ENCODE measurements at places on chromosomes 1 and 21.

- DNase-seq: no peak
- H3K27ac ChIP-seq: peak overlapping the region; percentile 52
- H3K27me3 ChIP-seq: no peaks in the 10 kb centered on the region
- peaks cover 11% of the 10 kb centered on the region for H3K4me1 ChIP-seq
- peaks cover 17% of the 10 kb centered on the region for H3K36me3 ChIP-seq
- peak overlapping the region; percentile 77 for H3K4me3 ChIP-seq
Measured at GRCh38 chr1:51344276-51344601, 13.9 kb upstream of the TTC39A start.

DNA sequence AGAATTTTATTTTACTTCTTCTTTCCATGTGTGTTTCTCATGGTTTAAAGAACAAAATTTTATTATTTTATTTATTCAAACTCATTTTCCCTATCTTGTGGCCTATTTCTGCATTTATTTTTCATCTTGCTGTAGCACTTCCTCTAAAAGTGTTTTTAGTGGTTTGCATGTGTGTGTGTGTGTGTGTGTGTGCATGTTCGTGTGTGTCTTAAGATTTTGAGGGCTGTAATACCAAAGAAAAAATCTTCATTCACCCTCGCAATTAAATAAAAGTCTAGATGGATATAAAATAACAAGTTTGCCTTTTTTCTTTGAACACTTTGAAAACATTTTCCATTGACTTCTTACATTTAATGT is 24.6 kb upstream of the FCRL3 start:
- H3K27me3 ChIP-seq: no peaks in the 10 kb centered on the region
- no peak overlapping the region for H3K4me3 ChIP-seq
- H3K4me1 ChIP-seq: peaks cover under 1% of the 10 kb centered on the region
- H3K36me3 ChIP-seq: no peaks in the 10 kb centered on the region

- no peaks in the 10 kb centered on the region for H3K4me1 ChIP-seq
- H3K4me3 ChIP-seq: no peak overlapping the region
- H3K27me3 ChIP-seq: no peaks in the 10 kb centered on the region
- DNase-seq: no peak
- H3K36me3 ChIP-seq: no peaks in the 10 kb centered on the region
Measured at GRCh38 chr1:166740668-166741276, 98.5 kb upstream of the POGK start.

GRCh38 chr1:62325681-62326080 is 6.4 kb upstream of the KANK4 start:
- no peaks in the 10 kb centered on the region for H3K4me1 ChIP-seq
- H3K4me3 ChIP-seq: no peak overlapping the region
- H3K36me3 ChIP-seq: no peaks in the 10 kb centered on the region

DNA sequence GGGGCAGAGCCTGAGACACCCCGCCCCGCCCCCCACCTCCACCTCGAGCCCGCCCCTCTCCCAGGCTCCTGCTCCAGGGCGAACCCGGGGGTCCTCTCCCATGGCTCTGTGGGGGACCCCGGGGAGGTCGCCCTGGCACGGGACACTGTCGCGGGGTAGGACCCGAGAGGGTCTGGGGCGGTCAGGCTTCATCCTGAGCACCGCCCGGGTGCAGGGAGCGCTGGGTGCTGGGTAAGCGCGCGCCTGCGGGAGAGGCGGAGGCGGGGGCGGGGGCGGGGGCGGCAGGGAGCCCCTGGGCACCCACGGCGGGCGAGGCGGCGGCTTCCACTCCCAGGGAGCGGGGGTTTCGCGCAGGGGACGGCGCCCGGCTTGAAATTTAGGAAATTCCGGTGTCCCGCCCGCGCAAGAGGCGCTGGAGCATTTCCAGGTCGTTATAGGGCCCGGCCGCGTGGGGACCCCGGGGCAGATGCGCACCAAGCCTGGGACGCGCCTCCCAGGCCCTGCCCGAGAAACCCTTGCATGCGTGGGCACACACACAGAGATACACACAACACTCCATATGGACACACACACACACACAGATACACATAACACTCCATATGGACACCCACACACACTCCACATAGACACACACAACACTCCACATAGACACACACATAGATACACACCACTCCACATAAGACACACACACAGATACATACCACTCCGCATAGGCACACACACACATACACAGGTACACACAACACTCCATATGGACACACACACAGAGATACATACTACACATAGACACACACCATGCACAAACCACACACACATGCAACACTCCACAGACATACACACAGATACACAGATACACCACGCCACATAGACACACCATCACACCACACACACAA is 48.7 kb upstream of the SLC19A1 start:
- no peaks in the 10 kb centered on the region for H3K4me1 ChIP-seq
- DNase-seq: no peak
- no peak overlapping the region for H3K27ac ChIP-seq
- peaks cover 67% of the 10 kb centered on the region for H3K27me3 ChIP-seq
- no peak overlapping the region for H3K4me3 ChIP-seq

DNA sequence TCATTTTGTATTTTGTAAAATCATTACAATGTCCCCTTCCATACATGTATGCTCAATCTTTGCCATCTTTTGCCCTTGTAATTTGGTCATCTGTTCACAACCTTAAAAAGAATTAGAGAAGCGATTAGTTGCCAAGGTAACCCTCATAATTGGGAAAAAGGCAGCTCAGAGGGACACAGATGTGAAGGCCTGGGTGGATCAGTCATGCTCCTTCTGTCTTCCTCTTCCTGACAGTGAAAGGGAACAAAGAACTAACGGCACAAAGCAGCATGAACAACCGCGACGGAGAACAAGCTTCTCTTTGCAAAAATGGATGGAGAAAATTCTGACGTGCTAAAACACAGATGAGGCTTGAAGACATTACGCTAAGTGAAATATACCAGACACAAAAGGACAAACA is 78.7 kb upstream of the COG2 start:
- no peaks in the 10 kb centered on the region for H3K27me3 ChIP-seq
- H3K27ac ChIP-seq: no peak overlapping the region
- peaks cover 7% of the 10 kb centered on the region for H3K36me3 ChIP-seq
- DNase-seq: no peak
- H3K4me3 ChIP-seq: no peak overlapping the region
- H3K4me1 ChIP-seq: peaks cover 16% of the 10 kb centered on the region

GRCh38 chr1:184624626-184625025 is 130.0 kb downstream of the EDEM3 start:
- no peak for DNase-seq
- H3K36me3 ChIP-seq: no peaks in the 10 kb centered on the region
- no peak overlapping the region for H3K27ac ChIP-seq
- H3K4me3 ChIP-seq: no peak overlapping the region

GRCh38 chr1:110215621-110216515 is 5.8 kb downstream of the KCNC4 start:
- no peaks in the 10 kb centered on the region for H3K27me3 ChIP-seq
- H3K4me1 ChIP-seq: peaks cover 40% of the 10 kb centered on the region
- no peak overlapping the region for H3K4me3 ChIP-seq

GRCh38 chr1:47233186-47233585 is 1.2 kb upstream of the TAL1 start:
- no peak overlapping the region for H3K4me3 ChIP-seq
- no peak for DNase-seq
- H3K27me3 ChIP-seq: no peaks in the 10 kb centered on the region
- H3K4me1 ChIP-seq: peaks cover 7% of the 10 kb centered on the region
- H3K36me3 ChIP-seq: no peaks in the 10 kb centered on the region

GRCh38 chr21:42080788-42081083 is 9.6 kb downstream of the UMODL1 start:
- no peaks in the 10 kb centered on the region for H3K36me3 ChIP-seq
- no peak overlapping the region for H3K4me3 ChIP-seq
- H3K4me1 ChIP-seq: no peaks in the 10 kb centered on the region
- H3K27me3 ChIP-seq: peaks cover 15% of the 10 kb centered on the region
- DNase-seq: no peak

DNA sequence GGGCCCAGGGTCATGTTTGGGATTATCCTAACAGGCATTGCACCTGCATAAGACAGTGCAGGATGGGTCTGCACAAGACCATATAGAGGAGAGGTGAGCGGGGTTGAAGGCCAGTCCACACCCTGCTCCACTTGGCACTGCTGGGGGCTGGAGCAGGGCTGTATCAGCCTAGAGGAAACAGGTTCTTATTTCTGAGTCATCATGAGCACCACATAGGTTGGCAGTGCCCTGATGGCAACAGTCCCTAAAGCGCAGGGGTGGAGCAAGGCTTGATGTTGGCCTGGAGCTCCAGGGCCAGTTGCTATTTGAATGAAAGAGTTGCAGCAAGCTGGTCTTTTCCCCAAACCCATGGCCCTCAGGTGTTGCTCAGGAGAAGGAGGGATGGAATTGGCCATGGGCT is 29.8 kb upstream of the BMP8B start:
- peaks cover 15% of the 10 kb centered on the region for H3K27me3 ChIP-seq
- no peaks in the 10 kb centered on the region for H3K36me3 ChIP-seq
- no peak overlapping the region for H3K4me3 ChIP-seq

DNA sequence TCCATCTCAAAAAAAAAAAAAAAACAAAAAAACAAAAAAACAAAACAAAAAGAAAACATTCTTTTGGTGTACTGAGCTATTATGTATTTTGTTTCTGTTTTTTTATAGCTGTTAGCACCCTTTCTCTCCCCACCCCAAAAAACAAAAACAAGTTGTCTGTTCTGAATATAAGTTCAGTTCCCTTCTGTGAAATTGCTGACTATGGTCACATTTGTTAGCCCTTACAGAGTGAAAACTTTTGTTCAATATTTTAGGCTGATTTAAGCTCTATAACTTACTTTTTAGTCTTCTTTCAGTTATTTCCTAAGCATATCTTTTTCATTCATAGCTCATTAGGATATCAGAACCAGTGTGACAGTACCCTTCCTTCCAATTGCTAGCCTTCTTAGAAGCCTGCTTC is 1056.6 kb upstream of the NCAM2 start:
- DNase-seq: no peak
- H3K36me3 ChIP-seq: no peaks in the 10 kb centered on the region
- no peaks in the 10 kb centered on the region for H3K27me3 ChIP-seq
- H3K4me3 ChIP-seq: no peak overlapping the region
- no peaks in the 10 kb centered on the region for H3K4me1 ChIP-seq

DNA sequence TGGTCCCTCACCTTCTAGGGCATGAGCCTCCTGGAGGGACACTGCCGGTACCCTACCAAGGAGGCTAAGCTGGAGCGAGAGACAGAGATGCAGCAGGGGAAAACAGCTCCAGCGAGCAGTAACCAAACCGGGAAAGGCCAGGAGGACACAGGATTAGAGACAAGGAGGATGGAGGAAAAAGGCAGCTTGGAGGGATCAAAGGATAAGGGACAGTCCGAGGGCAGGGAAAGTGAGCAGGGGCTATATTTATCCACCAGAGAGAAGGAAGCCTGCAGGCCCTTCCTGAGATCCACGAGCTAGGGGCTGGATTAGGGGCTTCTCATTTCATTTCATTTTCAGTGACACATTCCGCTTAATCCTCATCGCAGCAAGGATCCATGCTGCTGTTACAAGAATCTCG is 33.8 kb upstream of the PRELP start:
- no peaks in the 10 kb centered on the region for H3K36me3 ChIP-seq
- peaks cover 100% of the 10 kb centered on the region for H3K27me3 ChIP-seq
- DNase-seq: no peak
- H3K4me3 ChIP-seq: no peak overlapping the region
- H3K27ac ChIP-seq: no peak overlapping the region

DNA sequence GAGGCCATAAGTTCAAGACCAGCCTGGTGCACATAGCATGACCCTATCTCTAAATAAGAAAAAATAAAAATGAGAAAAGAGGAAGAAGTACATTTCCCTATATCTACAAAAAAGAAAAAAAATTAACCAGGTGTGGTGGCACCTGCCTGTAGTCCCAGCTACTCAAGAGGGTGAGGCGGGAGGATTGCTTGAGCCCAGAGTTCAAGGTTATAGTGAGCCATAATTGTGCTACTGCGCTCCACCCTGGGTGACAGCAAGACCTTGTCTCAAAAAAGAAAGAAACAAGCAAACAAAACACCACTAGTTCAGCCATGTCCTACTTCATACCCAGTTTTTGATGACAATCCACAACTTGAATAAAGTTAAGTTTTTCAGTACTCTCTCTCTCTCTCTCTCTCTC is 30.7 kb upstream of the TDRD10 start:
- no peaks in the 10 kb centered on the region for H3K27me3 ChIP-seq
- no peaks in the 10 kb centered on the region for H3K36me3 ChIP-seq

DNA sequence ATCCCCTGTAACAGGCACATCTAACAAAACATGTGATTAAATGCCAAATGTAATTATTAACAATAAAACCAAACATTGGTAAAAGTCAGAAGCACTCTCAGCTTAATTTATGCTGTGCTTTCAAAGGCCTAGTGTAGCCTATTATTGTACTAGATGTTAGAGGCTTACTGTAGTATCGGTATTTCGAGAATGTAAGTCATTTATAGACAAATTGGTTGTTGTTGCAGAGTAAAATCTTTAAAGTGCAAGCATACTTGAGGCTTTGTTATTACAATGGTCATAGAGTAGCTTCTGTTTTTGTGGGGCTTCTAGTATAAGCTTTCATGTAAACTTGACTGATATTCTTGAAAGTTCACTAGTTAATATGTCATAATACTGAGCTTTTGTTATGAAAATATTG is 965.8 kb downstream of the PLA2G4A start:
- no peaks in the 10 kb centered on the region for H3K4me1 ChIP-seq
- no peak for DNase-seq
- H3K36me3 ChIP-seq: no peaks in the 10 kb centered on the region

DNA sequence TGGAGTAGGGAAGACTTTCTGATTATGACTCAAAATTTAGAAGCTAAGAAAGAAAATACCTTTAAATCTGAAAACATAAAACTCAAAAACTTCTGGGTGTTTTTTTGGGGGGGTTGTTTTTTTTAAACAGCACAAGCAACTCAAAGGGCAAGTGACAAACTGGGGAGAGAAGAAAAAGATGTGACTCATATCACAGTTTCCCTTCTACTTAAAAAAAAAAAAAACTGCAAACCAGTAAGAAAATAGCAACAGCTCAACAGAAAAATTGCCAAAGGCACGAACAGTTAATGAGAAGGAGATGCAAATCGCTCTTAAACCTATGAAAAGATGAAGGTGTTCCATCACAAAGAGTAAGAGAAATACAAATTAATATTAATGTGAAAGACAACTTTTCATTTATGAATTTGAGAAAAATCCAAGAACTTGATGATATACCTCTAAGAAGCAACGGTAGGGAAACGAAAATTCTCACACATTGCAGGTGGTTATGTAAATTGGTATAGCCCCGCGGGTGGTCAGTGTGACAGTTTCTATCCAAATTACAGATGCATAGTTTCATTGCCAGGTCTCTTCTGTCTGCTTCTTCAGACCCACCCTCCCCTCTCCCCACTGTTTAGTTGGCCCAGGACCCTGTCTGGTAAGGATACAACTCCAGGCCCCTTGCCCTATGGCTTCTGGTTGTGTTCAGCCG is 9.0 kb downstream of the IFNAR2 start:
- no peak for DNase-seq
- H3K4me1 ChIP-seq: peaks cover 7% of the 10 kb centered on the region
- no peak overlapping the region for H3K4me3 ChIP-seq
- H3K36me3 ChIP-seq: peaks cover 9% of the 10 kb centered on the region
- no peak overlapping the region for H3K27ac ChIP-seq

GRCh38 chr1:22283596-22283995 is 140.7 kb upstream of the WNT4 start:
- H3K36me3 ChIP-seq: no peaks in the 10 kb centered on the region
- H3K4me3 ChIP-seq: no peak overlapping the region
- no peaks in the 10 kb centered on the region for H3K4me1 ChIP-seq
- H3K27ac ChIP-seq: no peak overlapping the region
- no peak for DNase-seq

- no peak overlapping the region for H3K4me3 ChIP-seq
- peak; percentile 20 for DNase-seq
- H3K27me3 ChIP-seq: no peaks in the 10 kb centered on the region
Measured at GRCh38 chr21:42850866-42851391, 28.4 kb downstream of the WDR4 start.

- peaks cover 8% of the 10 kb centered on the region for H3K36me3 ChIP-seq
- H3K4me1 ChIP-seq: peaks cover 8% of the 10 kb centered on the region
- H3K27me3 ChIP-seq: peaks cover 19% of the 10 kb centered on the region
- DNase-seq: no peak
- H3K27ac ChIP-seq: no peak overlapping the region
Measured at GRCh38 chr1:66535061-66535460, 1.1 kb downstream of the SGIP1 start.
